ENCODE measurements at places on chromosomes 4 and X.

GRCh38 chr4:66667249-66667648 is 878.1 kb downstream of the CENPC start:
- DNase-seq: no peak

GRCh38 chr4:48844843-48845242 is 14.0 kb downstream of the OCIAD1 start:
- no peak for DNase-seq

DNA sequence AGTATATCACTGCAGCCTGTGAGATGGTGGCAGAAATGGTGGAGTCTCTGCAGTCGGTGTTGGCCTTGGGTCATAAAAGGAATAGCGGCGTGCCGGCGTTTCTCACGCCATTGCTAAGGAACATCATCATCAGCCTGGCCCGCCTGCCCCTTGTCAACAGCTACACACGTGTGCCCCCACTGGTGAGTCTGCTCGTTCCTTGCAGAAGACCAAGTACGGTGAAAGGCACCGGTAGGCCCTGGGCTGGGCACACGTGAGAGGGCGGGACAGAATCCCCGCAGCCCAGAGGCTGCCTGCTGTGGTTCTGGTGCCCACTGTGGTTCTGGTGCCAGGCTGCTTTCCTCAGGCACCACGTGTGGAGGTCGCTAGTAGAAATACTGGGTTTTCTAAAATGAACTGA is 31.2 kb upstream of the MSANTD1 start:
- DNase-seq: no peak

- DNase-seq: no peak
Observed at GRCh38 chr4:173019664-173020063, 148.9 kb upstream of the GALNT7 start.

Data from lung (tissue), 17 donors.